ENCODE measurements at places on chromosomes 6 and 20.
A peak's percentile ranks its signal among the peaks of the same experiment; 100 is the strongest.

- DNase-seq = no peak
Observed at GRCh38 chr6:158907931-158908330, 88.8 kb upstream of the EZR start.

DNA sequence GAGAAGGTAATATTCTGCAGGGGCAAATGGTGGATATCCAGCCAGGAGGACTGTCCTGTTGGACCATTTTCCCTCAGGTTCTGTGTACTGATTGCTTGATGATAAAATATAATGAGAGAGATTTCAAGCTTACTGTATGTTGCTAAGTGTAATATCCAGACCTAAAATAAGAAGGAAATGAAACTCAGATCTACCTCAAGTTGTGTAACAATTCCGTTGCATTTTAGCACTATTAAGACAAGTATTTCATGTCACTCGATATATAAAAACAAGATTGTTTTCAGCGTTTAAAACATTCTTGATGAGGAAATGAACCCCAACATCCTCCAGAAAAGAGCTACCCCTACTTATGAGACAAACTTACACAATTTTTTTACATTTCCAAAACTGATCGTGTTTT lies 57.2 kb downstream of the RGS17 start:
- no peak for DNase-seq

- DNase-seq = no peak
Observed at GRCh38 chr6:146056506-146056905, 27.6 kb downstream of the GRM1 start.

GRCh38 chr6:109477725-109478124 lies 5.3 kb downstream of the ZBTB24 start:
- no peak for DNase-seq

DNA sequence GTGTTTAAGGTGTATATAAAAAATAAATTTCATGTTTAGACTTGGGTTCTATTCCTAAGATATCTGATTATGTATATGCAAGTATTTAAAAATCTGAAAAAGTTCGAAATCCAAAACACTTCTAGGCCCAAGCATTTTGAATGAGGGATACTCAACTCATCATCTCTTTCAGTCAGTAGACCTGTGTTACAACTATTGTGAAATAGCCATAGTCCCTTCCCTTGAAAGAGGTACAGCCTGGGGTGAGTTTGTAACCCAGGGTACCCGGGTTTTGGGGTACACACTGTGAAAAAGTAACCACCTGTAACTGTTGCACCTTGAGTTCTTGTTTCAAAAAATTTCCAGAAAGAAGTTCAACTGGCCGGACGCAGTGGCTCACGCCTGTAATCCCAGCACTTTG lies 76.6 kb upstream of the DOK5 start:
- no peak for DNase-seq

DNA sequence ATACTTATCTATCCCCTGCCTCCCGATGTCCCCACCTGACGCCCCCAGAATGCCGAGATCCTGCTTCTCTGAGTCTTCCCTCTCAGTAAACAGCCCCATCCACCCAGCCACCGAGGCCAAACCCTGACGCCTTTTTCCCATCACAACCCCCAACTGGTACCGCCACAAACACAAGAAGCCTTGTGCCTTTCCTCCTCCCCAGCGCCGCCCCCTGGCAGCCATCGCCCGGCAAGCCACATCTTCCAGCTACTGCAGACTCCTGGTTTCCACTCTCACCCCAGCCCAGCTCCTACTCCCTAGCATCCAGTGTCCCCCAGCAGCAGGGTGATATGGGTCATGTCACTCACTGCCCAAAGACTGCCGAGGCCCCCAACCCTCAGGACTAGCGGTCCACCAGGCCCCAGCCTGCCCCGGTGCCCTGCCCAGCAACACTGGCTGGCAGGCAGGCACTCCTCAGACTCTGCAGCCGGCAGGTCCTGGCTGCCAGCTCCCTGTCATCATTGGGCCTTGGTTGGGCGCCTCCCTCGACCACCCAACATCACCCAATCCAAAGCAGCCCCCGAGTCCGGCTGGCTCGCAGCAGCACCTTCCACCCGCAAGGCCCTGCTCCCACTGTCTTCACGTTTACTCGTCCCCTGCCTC lies 11.2 kb downstream of the TCFL5 start:
- no peak for DNase-seq

GRCh38 chr6:109453594-109454495 lies 1.7 kb downstream of the MICAL1 start:
- no peak for DNase-seq

- DNase-seq = no peak
Observed at GRCh38 chr20:61535956-61536355, 283.9 kb downstream of the CDH4 start.

DNA sequence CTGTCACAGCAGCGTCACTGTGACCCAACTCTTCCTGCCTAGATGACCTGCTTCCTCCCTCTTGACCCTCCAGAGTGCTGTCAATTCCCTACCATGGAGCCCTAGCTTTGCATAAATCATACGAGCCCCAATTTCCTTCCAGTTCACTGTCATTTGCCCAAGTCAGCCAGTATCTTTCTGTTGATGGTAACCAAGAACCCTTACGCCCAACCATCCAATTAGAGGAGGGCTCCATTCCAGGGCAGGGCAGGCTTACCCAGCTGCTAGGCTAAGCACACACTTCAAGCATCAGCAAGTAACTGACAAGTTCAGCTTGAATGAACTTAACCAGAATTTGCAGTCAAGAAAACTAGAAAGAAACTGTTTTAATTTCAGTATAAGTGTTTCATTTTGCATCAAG lies 25.7 kb downstream of the WFDC3 start:
- DNase-seq = no peak

DNA sequence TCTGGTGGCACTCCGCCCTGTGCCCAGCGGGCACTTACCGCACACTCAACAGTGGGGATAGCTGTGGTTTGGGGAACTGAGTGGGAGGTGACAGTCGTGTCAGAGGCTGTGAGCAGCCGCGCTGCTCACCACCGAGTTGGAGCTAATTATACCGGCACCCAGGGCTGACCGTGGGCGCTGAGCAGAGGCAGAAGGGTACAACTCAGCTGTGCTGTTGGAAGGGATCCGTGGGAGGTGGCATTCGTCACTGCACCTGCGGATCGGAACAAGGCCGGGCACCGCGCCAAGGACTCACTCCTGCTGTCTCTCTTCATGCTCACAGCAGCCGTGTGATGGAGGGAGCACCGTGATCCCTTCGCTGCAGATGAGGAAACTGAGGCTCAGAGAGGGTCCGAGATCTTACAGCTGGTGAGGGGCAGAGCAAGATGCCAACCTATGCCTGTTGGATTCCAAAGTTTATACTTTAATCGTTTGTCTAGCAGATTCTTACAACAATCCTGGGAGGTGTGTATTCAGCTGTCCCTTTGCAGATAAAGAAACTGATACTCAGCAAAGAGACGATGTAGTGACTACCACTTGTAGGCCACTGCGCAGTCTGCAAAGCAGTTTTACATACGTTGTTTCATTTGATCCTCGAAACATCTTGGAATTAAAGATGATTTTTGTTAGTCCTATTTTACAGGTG lies 713 bp upstream of the ELMO2 start:
- DNase-seq = no peak

DNA sequence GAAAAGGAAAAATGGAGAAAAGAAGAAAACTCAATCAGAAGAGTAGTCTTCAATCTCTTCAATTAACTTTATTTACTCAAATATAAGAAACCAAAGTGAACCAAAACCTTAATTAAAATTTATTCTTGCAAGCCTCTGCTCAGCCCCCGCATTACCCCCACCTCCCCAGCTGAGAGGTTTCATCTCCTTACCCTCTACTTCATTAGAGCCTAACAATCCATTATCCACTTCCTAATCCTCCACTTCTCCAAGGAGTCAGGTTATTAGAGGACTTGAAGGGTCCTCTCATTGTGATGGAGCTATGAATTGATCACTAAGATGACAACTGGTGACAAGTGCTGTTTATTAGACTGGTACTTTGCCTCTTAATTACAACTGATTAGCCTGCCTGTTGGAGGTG lies 956.5 kb downstream of the TFAP2A start:
- DNase-seq = no peak

- peak; percentile 44 for DNase-seq
Observed at GRCh38 chr6:150685860-150686259, 86.2 kb downstream of the PLEKHG1 start.

DNA sequence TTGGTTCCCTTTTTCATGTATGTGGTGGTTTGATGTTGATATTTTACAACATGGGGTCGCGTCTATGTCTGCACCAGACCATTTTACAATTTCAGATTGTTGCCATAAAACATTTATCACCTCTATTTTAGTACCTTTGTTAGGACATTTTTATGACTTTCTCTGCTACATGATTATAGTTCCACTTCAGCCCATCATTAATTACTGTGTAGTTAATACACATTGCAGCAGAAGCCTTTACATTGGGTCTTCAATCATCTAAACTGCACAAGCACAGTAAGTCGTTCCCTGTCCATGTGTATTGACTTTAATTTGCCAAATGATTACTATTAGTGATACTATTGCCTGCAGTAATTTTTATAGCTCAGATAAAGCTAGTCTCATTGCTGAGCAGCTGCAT lies 15.7 kb upstream of the TMEM217 start:
- DNase-seq = no peak

Data from common myeloid progenitor, CD34-positive (primary cell).